ENCODE measurements at places on chromosomes 16 and 17.

GRCh38 chr17:27520491-27521185 lies 64.4 kb downstream of the KSR1 start:
- DNase-seq: no peak

DNA sequence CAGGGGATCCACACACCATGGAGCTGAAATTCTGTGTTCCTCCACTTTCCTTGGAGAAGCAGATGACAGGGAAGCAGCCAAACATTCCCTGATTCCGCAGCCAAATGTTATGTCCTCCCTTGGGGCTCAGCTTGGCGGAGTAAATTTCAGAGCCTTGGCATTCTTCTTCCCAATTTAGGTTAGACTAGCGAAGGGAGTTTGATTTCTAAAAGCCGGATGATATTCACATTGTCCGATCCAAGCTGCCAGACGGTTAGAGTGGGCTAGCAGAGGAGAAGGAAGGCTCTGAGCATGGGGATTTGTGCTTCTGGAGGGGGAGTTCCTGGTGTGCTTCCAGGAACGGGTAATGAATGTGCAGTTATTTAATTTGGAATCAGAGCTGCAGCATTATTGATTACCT lies 380.4 kb upstream of the EEF2KMT start:
- no peak for DNase-seq

DNA sequence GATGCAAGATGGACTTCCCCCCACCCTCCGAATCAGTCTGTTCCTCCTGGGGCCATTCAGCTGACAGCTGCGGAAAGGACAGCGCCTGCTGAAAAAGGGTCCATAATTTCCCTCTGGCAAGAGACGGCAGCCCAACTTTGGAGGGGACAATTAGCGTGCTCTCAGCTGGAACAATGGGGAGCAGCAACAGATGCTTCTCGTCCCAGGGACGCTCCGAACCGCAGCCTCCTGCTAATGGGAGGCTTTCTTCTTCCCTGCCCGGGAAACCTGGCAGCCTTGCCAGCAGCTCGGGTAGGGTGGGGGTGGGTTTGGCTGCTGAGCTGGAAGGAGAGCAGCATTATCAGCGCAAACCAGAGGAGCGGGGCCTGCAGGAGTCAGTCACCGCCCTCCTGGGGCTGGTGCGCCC lies 500.0 kb upstream of the SALL1 start:
- no peak for DNase-seq

GRCh38 chr17:30520436-30520835 lies 43.2 kb downstream of the GOSR1 start:
- DNase-seq: no peak

- DNase-seq: no peak
Measured at GRCh38 chr17:8679126-8679525, 48.6 kb upstream of the MYH10 start.

DNA sequence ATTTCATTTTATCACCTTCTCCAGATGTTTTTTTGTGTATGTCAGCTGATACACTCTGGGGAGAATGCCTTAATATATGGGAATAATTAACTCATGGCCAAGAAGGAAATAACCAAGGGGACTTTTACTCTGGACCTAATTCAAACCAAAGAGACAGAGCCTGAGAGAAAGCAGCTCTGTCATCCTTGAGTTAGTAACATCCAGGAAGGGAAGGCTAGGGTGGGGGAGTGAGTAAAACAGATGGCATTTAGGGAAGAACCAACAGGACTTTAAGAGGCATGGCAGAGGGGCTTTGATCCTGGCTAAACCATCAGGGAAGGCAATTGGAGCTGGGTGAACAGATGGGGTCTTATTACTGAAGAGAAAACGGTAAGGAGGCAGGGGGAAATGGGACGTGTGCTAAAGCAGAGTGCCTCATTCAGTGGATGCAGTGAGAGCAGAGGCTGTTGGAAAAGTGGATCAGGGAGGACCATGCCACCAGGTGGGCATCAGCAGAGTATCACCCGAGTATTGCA lies 2.5 kb upstream of the SMPD3 start:
- no peak for DNase-seq

GRCh38 chr17:81153340-81153803 lies 11.9 kb upstream of the PVALEF start:
- peak; percentile 27 for DNase-seq
